ENCODE measurements at places on chromosomes 1 and 21.
A peak's percentile ranks its signal among the peaks of the same experiment; 100 is the strongest.

GRCh38 chr21:36945496-36946138 is 20.9 kb downstream of the HLCS start:
- DNase-seq, result no peak

DNA sequence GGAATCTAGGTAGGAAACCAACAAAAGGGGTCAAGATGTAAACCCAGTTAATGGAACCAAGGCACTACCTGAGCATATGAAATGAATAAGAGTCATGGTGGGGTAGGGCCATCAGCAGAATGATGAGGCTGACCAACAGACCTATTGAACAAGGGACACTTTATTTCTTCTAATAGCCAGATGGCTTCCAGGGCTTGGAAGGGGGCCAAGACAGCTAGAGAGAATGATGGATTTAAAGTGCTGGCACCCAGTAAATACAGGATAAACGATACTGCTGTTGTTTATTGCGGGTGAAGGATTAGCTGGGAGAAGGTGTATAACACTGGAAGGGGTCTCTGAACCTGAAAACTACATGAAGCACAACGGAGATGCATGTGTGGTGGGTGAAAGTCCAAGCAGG is 15.6 kb downstream of the DDAH1 start:
- DNase-seq, result no peak

DNA sequence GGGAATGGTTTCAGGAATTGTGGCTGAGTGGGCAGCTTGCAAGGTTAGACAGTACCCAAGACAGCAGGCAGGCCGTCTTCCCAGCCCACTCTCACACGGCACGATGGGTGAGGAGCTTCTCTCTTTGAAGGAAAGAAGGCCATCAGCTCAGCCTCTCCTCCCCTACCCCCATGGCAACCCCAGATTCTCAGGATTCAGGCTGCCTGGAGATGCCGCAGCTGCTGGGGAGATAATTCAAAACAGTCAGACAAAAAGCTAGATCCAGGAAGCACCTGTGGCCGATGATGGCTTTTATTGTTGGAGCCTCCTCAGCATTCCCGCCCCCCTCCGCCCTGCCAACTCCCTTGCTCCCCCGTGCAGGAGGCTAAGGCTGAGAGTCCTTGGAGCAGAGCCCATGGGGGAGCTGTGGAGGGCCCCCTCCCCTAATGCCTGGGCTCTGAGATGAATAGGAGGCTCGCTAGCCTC is 220.5 kb downstream of the TRABD2B start:
- DNase-seq, result no peak

DNA sequence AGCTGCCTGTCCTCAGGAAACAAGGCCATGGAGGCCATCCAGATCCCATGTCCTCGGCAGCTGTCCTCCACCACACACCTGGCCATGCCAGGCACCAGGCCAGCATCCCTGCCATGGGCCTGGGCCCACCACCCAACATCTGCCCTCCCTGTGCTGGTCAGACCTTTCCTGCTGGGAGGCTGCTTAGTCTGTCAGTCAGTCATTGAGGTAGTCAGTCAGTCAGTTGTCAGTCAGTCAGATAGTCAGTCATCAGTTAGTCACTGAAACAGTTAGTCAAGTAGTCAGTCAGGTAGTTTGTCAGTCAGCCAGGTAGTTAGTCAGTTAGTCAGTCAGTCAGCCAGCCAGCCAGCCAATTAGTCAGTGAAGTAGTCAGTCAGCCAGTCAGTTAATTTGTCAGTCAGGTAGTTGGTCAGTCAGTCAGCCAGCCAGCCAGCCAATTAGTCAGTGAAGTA is 17.2 kb downstream of the KRTAP10-1 start:
- DNase-seq, result no peak

DNA sequence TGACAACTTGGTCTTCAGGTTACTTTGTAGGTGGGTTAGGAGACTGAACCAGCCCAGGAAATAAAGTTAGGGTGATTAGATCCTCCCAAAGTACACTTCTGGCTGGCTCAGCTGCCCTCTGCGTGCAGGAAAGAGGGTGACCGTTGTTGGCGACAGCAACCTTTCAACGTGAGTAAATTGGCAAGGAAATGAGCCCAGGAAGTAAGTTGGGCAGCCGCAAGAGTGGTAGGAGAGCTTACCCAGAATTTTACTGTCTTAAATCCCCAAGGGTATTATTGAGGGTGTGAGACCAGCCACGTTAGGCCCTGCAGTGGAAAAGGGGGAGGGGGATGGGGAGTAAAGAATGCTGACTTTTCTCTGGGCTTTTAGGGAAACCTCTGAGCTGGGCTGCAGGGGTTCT is 1.6 kb downstream of the TENT5C start:
- DNase-seq, result no peak

DNA sequence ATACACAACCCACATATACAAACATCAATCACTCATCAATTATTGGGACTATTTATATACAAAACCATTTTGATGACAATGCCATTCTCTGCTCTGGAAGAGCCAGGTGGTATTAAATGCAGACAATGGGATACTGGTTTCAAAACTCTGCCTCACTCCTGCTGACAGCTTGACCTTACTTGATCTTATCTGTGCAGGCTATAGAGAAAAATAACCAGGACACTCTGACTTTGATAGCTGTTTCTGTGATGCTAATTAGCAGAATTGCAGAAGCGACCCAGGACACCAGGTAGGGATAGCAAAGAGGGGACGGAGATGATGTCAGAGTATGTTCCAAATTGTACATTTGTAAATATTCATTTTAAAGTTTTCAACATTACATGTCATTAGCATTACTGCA is 89.5 kb downstream of the OLFM3 start:
- no peak for DNase-seq

DNA sequence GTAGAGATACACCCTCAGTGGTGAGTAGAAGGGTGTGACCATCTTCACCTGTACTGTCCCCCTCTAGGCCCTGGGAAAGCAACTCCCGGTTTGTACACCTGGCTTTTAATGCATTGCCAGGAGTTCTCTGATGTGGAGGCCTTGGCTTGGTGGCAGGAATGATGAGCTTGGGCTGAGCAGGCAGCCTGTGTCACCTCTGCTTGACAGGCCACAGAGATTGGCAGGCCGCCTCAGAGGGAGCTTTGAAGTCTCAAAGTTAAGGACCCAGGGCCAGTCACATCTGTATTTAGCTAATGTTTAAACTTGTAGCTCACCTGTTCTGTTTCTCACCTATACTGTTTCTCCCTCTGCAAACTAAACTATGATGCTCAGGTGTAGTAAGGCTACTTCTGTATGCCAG is 28.5 kb downstream of the HUNK start:
- DNase-seq, result no peak

GRCh38 chr1:53134961-53135734 is 7.3 kb downstream of the SLC1A7 start:
- DNase-seq, result no peak

- DNase-seq, result no peak
Measured at GRCh38 chr1:28110555-28110954, 22.1 kb upstream of the EYA3 start.

GRCh38 chr1:226350519-226350865 is 41.5 kb upstream of the LIN9 start:
- DNase-seq, result no peak

DNA sequence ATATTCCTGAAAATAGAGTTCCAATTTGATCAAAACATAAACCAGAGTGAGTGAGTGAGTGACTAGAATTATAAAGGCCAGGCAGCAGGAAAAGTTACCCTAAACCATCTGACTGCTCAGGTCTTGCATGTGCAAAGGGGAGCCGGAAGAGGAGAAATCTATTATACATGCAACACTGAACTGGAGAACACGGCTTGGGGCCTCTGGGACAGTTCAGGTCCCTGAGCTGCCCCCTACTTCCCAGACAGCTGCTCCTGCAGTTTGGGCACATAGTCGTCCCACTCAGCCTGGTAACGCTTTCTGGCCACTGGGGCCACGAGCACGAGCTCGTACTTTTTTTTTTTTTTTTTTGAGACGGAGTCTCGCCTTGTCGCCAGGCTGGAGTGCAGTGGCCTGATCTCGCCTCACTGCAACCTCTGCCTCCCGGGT is 40.1 kb downstream of the PTPRC start:
- no peak for DNase-seq

DNA sequence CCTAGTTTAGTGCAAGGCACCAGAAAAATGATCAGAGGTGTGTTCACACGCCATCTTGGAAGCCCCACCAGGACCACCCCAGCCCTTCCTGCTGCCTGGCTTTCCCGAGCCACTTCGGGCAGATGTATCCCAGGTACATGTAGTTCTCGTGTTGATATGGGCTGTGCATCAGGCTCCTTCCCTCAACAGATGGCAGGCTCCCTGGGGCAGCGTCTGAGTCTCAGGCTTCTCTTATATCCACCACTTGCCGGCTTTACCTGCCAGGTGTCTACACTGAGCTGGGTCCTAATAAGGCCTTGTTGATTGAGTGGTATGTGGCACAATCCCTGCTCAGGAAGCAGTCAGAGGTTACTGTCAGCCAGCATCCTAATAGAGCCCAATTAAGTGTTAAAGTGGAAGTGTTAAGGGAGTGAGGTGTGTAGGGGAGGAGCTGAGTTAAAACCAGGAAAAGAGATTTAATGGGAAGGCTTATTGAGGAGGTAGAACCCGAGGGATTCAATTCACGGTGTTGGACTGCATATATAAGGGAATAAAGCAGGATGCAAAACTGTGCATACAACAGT is 8.5 kb downstream of the GPA33 start:
- DNase-seq, result no peak

DNA sequence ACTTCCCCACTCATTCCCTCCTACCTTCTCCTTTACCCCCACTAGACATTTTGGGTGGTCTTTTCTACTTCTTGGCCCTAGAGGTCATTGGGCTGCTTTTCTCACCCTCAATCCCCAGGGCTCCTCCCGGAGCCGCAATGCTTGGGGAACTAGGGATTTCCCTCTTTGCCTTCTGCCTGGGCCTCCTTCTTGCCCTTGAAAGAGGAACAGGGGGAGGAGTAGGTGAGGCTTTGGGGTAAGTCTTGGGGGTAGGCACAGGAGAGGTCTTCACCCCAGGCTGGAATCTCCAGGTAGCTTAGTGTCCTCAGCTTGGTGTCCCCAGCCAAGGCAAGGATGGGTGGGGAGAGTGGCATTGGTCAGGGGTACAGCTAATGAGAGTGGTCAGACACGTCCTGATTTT is 56.2 kb upstream of the EPS8L3 start:
- DNase-seq, result no peak

- DNase-seq, result peak; percentile 82
Measured at GRCh38 chr1:207828485-207829158, 76.8 kb downstream of the CD46 start.

DNA sequence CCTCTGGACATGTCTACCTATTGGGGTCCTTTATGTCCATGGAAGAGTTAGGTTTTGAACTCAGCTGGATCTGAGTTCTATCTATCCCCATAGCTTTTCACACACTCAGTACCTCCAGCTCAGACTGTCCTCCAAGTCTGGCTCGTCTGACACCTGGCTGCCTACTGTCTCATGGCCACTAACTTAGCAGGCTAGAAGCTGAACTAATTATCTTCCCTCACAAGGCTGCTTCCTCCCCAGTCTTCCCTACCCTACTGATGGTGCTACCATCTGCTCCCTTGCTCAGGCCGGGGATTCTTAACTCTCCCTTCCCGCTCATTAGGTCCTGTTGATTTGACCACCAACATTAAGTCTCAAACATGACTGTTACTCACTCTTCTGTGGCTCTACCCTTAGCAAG is 13.4 kb downstream of the VANGL2 start:
- no peak for DNase-seq

DNA sequence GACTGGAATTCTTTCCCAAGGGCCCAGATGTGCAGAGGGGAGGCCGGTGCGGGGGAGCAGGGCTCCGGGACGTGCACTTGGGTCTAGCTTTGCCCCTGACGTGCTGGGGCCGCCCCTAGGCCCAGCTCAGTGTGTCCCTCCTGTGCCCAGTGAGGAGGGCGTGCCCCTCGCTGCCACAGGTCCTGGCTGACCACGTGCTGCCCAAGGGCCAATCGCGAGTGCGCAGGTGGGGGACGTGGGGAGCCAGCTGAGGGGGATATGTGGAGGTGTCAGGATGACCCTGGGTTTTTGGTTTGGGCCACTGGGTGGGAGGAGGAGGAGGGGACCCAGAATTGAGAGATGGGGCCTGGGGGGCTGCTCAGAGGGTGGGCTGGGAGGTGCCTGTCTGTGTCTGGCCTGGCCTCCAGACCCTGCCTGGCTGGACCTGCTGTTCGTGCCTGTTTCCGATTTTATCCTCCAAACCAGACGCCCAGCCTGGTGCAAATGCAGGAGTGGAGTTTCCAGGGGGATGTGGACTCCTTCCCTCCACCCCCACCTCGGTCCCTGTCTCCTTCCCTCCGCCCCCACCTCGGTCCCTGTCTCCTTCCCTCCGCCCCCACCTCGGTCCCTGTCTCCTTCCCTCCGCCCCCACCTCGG is 6.1 kb upstream of the RNF223 start:
- DNase-seq, result peak; percentile 22

DNA sequence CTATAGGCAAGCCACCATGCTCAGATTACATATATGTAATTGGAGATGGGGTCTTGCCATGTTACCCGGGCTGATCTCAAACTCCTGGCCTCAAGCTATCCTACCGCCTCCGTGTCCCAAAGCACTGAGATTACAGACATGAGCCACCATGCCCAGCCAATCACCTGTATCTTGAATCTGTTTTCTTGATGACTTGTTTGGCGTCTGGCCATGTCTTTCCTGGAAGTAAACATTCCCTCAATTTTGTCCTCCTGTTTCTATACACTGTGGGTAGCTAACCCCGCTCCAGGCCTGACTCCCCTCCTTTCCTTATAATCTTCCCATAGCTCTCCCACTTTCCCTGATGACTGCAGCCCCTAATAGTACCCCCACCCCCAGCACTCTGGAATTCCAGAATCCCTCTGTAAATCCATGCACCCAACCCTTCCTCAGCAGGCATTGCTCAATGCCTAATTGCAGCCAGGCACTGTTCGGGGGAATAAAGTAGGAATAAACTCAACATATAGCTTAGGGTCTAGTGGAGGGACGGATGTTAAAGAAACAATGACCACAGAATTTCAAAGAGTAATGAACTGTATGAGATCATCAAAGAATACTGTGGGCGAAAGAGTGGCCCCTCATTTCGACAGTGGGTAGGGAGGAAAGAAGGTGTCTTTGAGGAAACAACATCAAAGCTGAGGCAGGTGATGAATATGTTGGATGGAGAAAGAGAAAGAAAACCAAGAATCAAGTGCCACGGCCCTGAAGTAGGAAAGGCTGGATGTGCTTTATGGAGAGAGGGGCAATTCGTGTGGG is 161.5 kb downstream of the ADSS2 start:
- DNase-seq, result no peak

DNA sequence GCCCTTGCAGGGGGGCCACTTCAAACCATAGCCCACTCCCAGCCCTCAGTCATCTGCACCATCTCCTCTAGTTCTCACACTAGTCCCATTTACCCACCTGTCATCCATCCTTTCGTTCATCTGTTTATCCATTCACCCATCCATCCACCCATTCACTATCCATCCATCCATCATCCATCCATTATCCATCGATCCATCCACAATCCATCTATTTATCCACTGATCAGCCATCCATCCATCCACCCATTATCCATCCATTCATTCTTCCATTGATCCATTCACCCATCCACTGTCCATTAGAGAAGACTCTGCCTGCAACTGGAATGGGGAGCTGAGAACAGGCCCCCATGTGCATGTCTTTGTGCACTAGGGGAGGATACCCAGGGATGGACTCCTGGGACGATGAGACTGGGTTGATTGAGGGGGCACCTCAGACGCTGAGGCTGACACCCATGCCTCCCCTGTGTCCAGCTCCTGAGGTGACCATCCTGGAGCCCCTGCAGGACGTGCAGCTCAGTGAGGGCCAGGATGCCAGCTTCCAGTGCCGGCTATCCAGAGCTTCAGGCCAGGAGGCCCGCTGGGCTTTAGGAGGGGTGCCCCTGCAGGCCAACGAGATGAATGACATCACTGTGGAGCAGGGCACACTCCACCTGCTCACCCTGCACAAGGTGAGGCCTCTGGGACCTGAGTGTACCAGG is 97.9 kb downstream of the TRIM11 start:
- no peak for DNase-seq

Data from hippocampal formation (tissue), 2 donors.